ENCODE measurements at places on chromosomes 12 and 14. TPM values are rescaled to one million over a fixed set of nuclear protein-coding genes. Genes with fewer than 3 reads are reported as not detected.

DNA sequence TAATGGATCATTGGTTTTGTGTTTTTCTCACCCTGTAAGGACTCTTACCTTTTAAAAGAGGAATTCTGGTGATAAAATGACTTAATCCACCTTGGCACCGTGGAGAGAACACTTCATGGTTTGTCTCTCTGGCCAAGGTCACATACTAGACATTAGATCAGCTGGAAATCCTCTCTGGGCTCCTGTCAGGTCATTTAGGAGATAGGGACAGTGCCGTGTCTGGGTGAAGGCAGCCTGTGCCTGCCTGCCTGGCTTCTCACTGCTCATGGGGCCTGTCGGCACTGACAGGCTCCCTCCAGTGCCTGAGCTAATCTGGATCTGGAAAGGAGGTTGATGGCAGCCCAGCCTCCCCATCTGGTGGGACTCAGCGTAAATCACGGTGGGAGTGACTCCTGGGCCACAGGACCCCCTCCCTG is 5.7 kb downstream of the CRADD start:
- no peak for DNase-seq

DNA sequence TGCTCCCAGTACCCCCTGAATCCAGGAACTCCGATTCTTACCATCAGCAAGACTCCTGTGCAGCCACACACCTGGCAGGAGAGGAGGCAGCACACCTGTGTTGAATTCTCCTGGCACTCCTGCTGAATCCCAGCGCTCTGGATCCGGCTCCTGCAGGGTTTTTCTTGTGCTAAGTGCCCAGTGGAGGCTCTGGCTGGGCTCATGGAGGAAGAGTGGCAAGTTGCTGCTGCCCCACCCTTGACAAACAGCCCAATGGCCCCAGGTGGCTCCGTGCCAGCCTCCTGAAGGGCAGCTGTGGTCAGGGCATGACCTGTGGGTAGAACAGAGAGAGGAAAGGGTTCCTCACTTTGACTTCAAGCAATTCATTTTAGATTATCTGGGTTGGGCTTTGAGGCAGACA is 20.0 kb downstream of the CRACR2A start:
- DNase-seq: no peak

GRCh38 chr12:69922999-69923398 is 98.0 kb downstream of the MYRFL start:
- no peak for DNase-seq

DNA sequence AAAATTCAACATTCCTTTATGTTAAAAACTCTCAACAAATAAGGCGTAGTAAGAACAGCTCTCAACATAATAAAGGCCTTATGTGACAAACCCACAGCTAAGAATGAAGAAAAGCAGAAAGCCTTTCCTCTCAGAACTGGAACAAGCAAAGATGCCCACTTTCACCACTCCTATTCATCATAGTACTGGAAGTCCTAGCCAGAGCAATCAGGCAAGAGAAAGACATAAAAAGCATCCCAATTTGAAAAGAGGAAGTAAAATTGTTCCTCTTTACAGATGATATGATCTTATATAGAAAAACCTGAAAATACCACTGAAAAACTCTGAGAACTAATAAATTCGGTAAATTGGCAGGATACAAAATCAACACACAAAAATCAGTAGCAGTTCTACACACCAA is 52.1 kb downstream of the STON2 start:
- no peak for DNase-seq

- no peak for DNase-seq
Measured at GRCh38 chr14:92501891-92502351, 11.7 kb upstream of the RIN3 start.

GRCh38 chr14:23307687-23308644 is 1.3 kb downstream of the BCL2L2 start:
- peak; percentile 54 for DNase-seq

DNA sequence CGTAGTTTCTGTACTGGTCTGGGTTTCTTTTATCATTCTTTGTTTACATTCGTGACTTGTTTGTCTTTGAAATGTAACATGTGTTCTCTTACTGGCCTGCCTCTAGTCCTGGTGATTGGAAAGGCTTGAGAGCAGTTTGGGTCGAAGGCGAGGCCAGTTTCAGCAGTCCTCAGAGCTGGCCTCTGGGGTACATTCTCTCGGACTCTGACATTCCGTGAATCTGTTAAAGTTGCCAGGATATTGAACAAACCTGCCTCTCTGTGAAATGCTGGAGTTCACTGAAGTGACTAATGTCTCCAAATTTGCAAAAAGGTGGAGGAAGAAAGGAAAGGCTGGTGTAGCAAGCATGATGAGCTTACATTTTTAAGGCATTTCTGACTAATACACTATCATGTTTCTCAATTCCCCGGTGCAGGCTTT is 1.5 kb downstream of the PLEKHA5 start:
- no peak for DNase-seq

DNA sequence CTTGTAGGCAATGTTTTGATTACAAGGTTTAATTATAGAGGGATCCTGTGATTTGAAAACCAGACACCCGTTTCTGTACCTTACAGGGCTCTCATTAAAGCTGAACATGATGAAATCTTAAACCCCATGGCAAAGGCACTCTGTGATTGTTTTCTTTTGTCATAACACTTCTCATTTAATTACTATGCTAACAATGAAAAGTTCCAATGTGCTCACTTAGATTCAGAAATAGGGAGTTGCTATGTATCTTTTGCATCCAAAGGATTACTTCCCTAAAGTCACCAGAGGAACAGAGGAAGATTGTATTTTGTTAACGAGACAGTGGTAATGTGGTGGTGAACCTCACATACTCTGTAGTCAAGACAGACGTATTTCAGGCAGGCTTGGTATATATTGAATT is 81.5 kb upstream of the MYF6 start:
- no peak for DNase-seq

GRCh38 chr14:92439537-92440344 is 73.8 kb upstream of the RIN3 start:
- no peak for DNase-seq

GRCh38 chr12:112172556-112173324 is 47.4 kb downstream of the TRAFD1 start:
- DNase-seq: no peak

GRCh38 chr12:47989023-47989417 is 15.3 kb downstream of the COL2A1 start:
- no peak for DNase-seq

GRCh38 chr14:48983351-48983888 is 602.8 kb downstream of the RPS29 start:
- no peak for DNase-seq

DNA sequence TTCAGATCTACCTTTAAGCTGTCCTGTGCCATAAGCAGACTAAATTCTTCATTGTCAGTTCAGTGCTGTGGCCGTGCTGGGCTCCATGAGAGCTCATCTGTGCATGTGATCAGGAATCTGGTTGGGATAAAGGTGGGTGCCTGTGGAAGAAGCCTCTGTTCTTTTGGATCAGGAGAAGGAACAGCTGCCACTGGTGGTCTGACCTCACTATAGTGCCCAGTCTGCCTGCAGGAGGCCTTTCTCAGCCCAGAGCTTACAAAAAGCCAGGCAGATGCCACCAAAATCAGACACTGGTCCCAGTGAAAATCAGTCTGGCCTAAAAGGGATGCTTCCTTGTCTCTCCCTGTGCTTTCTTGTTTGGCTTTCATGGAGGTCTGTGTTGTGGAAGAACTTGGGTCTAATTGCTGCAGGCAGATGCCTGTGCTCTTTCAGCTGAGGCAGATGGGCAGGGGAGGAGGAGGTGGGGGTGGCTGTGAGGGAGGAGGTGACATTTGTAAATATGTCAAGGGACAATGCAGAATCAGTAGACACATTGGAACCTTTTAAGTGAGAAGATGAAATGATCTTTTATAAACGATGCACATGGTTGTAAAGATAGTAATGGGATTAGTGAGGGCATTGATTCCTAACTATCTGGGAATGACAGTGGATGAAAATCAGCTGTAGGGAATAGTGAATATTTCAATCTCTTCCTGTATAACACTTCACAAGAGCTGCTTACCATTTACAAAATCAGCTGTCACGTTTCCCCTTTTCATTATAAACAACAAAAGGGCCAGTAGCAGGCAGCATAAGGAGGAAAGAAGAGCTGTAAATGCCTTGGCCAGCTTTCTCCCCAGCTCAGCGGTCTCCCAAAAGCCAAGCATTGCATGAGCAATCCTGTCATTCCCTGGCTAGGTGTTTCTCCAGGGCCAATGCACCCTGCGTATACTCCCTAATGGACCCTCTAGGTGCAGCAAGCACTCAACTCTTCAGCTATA is 44.6 kb downstream of the CACNA2D4 start:
- DNase-seq: no peak

- no peak for DNase-seq
Measured at GRCh38 chr12:52418576-52419110, 12.5 kb upstream of the KRT82 start.

GRCh38 chr12:26125400-26126339 is 833 bp upstream of the BHLHE41 start:
- peak; percentile 85 for DNase-seq

GRCh38 chr12:87107766-87108165 is 851.6 kb upstream of the MGAT4C start:
- DNase-seq: no peak

- peak; percentile 91 for DNase-seq
Measured at GRCh38 chr12:124392667-124393413, 97.9 kb downstream of the RFLNA start.

GRCh38 chr12:54173066-54173726 is 15.6 kb downstream of the SMUG1 start:
- DNase-seq: no peak

DNA sequence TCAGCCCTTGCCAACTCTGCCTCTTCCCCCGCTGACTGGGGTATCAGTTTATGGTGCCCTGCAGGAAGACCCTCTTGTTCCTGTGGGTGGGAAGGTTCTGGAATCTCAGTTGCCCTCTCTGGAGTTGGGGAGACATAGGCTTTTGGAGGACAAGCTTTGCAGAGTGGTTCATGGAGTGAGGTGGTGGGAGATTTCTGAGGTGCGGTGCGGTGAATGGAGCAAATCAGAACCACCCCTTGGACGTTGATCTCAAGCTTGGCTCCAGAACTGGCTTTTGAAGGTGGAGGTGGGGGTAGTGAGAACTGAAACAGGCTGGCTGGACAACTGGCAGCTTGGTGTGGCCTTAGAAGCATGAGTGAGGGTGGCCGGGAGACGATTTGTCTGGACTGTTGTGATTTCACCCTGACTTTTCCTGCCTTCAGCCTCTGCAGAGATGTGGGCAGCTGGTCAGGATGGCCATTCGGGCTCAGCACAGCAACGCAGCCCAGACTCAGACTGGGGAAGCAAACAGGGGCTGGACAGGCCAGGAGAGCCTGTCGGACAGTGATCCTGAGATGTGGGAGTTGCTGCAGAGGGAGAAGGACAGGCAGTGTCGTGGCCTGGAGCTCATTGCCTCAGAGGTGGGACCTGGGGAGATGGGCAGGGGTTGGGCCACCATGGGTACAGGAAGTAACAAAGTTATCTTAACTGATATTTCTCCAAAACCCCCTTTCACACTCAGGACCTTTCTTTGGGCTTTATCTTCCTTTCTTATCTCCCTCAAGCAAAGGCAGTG is 1.1 kb downstream of the SHMT2 start:
- DNase-seq: no peak

DNA sequence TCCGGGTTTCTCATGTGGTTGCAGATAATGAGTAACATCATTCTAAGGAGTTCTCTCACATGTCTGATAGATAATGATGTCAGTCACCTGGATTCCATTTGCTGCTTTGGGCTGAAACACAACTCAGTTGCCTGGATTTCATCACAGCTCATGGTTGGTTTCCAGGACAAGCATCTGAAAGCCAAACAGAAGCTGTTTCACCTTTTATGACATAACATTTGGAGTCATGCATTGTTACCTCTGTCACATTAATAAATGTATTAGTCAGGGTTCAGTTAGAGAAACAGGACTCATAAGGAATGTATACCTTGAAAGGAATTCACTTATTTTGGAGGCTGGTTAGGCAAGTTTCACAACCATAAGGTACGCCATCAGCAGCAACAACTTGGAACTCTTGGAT is 251.9 kb upstream of the ATXN7L3B start:
- no peak for DNase-seq

DNA sequence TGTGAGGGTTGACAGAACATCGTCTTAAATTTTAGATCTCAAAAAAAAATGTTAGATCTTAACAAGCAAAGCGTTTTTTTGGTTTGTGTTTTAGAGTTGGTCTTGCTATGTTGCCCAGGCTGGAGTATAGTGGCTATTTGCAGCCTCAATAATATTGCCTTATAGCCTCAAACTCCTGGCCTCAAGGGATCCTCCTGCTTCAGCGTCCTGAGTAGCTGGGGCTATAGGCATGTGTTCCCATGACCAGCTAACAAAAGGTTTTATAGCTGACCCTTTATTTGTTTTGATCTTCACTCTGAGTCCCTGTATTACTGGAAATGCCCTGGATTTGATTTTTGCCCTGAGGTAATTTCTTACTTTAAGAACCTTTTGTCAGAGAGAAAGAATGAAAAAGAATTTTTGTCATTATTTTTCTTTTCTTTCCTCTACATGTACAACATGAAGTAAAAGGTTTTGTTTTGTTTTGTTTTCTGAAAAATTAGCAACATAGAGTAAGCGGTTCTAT is 5.2 kb downstream of the INHBC start:
- no peak for DNase-seq

DNA sequence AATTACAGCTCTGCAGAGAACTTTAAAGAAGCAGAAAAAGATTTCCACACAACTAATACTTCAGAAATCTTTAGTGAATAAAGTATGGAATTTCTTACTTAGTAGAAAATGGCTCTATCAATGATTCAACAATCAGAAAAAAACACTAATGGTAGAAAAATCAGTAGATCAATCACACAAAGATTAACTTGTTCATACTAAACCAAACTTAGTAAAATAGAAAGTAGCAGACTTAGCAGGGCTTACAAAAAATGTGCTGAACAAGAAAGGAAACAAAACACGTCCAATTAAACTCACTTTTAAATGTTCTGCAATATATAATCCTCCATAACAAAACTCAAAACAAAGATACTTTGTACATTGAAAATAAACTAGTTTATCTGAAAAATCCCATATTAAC is 38.9 kb downstream of the CEP128 start:
- no peak for DNase-seq

DNA sequence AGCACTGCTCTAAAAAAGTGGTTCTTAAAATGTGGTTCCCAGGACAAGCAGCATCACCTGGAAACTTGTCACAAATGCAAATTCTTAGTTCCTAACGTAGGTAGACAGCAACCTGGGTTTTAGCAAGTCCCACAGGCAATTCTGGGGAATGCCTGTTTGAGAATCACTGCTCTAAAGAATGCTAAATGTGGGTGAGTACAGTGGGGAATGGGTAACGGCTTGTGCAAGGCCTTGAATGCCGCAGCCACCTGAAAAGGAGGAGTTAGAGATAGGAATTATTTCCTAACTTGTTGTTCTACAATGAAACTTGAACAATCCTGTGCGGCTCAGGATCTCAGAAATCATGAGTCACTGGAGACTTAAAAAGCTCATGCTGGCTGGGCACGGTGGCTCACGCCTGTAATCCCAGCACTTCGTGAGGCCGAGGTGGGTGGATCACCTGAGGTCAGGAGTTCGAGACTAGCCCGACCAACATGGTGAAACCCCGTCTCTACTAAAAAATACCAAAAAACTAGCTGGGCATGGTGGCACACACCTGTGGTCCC is 34.9 kb downstream of the GNS start:
- no peak for DNase-seq

Gene OLR1
- 1.6 TPM for total RNA-seq

Gene CEBPE
- not detected for total RNA-seq

Gene TCTN2
- 4.6 TPM for total RNA-seq

Gene TSPAN19
- not detected for total RNA-seq

Gene TBX5
- total RNA-seq: 238 TPM

Gene PYGL
- 27.1 TPM for total RNA-seq

Gene TAS2R50
- not detected for total RNA-seq

Gene KCNH3
- 0.19 TPM for total RNA-seq
